ENCODE measurements at places on chromosomes 1 and 21.

- DNase-seq: no peak
These were observed 2.7 kb downstream of the CCDC24 start for GRCh38 chr1:43994071-43994470.

- DNase-seq: no peak
These were observed 8.3 kb downstream of the AJAP1 start for GRCh38 chr1:4662723-4663122.

- no peak for DNase-seq
These were observed 18.8 kb downstream of the ODF2L start for GRCh38 chr1:86377341-86377740.

GRCh38 chr21:44702111-44702972 lies 5.4 kb downstream of the KRTAP10-12 start:
- no peak for DNase-seq

DNA sequence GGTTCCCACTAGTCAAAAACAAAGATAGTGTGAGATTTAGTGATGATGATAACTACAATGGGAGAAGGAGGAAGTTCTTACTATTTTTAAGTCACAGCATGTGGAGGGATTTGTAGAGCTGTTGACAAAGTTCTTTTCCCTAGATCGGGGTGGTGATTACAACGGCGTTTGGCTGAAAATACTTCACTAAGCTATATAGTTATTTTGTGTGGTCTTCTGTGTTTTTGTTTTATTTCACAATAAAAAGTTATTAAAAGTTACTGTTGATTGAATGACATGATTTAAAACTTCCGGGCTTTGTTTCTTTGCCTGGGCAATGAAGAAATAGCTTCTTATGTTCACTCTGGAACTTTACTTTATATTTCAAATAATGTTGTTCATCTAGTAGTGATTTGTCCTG lies 47.3 kb upstream of the SSX2IP start:
- no peak for DNase-seq

DNA sequence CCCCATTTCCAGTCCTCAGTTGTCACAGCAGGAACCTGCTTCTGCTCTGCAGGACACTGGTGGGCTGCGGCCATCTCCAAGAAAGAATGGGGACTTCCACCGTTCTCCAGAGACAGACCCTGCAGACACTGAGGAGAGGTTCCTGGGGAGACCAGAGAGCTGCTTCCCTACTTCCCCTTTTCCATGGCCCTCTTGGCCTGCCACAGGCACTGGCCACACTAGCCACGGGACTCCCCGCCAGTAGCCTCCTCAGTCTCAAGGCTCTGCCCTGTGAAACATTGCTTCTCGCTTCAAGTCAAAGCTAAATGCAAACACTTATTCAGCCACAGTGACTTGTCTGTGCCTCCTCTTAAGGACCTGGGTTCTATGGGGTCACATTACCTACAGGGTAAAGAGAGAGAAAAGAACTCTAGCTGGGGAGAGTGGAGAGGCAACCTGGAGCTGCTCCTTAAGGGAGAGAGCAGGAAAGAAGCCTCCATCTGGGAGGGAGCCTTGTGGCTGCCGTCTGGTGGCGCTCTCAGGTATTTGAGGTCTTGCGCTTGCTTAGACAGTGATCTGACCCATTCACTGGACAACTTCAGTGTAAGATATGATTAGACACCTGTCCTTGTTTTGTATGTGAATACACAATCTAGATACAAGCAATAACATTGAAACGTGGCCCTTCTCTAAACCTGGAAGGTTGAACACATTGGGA lies 5.4 kb upstream of the SLAMF8 start:
- peak; percentile 41 for DNase-seq

DNA sequence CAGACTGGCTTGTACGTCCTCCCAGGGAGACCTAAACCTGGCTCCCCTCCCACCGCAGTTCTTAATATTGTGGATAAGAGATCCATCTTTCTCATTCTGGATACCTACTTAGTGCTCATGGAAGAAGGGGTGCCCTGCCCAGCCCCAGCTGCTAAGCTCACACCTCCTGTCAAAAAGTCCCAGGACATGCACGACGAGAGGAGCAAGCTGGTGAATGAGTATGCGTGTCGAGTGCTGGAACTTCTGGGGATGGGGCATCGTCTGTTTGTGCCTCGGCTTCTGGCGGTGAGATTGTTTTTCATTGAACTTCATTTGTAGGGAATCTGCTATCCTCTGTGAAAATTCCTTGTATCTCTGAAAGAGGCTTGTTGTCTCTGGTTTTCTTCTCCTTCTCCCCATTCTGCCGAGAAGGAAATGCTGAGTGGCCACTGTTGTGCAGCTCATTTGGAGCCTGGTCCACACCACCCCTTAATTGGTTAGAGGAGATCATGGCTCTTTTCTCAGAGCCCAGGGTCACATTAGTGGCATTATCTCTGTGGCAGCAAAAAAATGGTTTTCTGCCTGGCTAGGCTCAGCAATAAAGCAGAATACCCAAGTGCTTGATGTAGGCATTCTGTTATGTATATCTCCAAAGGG lies 199.4 kb upstream of the CACYBP start:
- DNase-seq: peak; percentile 16

DNA sequence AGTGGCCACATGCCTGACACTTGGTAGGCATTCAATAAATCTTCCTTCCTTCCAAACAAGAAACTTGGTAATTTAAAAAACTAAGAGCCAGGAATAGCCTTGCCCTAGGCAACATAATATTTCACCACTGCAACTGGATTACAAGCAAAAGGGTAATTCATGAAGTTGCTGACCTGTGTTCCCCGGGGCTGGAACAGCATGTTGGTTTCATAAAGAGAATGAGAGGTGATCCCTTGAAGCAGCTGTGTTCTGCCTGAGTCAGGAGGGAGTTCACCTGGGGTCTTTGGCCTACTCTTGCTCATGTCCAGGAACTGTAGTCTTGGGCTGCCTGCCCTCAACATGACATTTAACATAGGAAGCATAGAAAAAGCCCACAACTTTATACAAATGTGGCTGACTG lies 329.0 kb upstream of the DAB1 start:
- no peak for DNase-seq

- DNase-seq: no peak
These were observed 9.7 kb upstream of the WARS2 start for GRCh38 chr1:119150150-119150549.

- no peak for DNase-seq
These were observed 17.6 kb upstream of the KCNQ4 start for GRCh38 chr1:40766017-40766416.

DNA sequence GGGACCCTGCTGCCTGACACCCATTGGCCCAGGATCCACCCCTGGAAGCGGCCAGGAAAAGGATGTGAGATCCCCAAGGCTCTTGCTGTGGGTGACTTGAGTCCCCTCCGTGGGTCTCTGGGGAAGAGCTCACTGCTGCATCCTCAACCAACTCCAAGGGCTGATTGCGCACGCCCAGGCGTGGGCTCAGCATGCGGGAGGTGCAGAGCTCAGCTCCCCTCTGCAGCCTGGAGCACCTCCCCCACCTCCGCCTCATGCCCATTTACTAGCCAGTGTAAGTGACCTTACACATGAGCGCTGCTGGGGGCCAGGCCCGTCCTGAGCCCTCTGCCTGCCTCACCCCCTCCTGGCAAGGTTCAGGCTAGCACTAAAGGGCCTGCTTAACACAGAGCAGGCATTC lies 138.4 kb upstream of the VAMP3 start:
- no peak for DNase-seq

GRCh38 chr1:30420519-30421050 lies 302.8 kb downstream of the MATN1 start:
- DNase-seq: no peak

DNA sequence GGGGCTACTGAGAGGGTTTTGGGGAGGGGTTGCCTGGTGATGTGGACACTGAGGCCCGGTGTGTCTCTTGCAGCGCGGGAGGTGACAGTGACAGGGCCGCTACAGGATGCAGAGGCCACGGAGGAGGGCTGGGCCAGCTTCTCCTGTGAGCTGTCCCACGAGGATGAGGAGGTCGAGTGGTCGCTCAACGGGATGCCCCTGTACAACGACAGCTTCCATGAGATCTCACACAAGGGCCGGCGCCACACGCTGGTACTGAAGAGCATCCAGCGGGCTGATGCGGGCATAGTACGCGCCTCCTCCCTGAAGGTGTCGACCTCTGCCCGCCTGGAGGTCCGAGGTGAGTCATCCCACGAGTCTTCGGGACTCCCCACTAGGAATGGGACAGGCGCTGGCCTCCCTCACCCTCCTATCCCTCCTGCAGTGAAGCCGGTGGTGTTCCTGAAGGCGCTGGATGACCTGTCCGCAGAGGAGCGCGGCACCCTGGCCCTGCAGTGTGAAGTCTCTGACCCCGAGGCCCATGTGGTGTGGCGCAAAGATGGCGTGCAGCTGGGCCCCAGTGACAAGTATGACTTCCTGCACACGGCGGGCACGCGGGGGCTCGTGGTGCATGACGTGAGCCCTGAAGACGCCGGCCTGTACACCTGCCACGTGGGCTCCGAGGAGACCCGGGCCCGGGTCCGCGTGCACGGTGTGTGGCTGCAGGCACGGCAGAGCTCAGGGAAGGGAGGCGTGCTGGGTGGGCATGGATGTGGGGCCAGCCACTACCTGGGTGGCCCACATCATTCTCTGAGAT lies 72.5 kb downstream of the OBSCN start:
- DNase-seq: no peak

- no peak for DNase-seq
These were observed 172.7 kb downstream of the TGFBR3 start for GRCh38 chr1:91712981-91713841.
